ENCODE measurements at places on chromosomes 11 and 22. TPM values are rescaled to one million over a fixed set of nuclear protein-coding genes. Genes with fewer than 3 reads are reported as not detected.

TPP1 gene
- total RNA-seq: 159 TPM

DNA sequence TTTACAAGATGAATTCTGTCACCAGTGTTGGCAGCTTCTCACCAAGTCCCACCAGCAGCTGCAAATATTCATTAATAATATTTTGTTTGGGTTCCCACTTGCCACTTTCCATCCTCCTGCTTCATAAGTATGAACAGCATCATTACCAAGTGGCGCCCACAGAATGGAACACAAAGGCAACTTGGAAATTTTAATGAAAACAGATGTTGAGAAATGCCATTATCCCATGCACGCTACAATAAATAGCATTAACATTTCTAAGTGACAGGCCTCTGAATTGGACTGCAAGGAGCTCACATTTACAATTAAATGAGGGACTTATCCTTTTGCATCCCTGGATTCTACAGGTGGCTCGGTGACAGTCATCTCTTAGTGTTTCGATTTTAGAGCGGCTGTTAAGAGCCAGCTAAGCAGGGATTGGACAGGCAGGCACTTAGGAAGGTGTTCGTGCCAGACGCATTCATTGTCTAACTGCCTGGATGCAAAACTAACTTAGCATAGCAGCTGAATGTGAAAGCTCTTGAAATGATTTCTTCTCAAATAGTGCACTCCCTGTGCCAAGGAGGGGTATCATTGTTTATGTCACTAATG, 170.3 kb downstream of the KIRREL3 start:
- H3K4me1 ChIP-seq: no peaks in the 10 kb centered on the region
- H3K27me3 ChIP-seq: no peaks in the 10 kb centered on the region
- no peak for DNase-seq
- H3K36me3 ChIP-seq: no peaks in the 10 kb centered on the region

DNA sequence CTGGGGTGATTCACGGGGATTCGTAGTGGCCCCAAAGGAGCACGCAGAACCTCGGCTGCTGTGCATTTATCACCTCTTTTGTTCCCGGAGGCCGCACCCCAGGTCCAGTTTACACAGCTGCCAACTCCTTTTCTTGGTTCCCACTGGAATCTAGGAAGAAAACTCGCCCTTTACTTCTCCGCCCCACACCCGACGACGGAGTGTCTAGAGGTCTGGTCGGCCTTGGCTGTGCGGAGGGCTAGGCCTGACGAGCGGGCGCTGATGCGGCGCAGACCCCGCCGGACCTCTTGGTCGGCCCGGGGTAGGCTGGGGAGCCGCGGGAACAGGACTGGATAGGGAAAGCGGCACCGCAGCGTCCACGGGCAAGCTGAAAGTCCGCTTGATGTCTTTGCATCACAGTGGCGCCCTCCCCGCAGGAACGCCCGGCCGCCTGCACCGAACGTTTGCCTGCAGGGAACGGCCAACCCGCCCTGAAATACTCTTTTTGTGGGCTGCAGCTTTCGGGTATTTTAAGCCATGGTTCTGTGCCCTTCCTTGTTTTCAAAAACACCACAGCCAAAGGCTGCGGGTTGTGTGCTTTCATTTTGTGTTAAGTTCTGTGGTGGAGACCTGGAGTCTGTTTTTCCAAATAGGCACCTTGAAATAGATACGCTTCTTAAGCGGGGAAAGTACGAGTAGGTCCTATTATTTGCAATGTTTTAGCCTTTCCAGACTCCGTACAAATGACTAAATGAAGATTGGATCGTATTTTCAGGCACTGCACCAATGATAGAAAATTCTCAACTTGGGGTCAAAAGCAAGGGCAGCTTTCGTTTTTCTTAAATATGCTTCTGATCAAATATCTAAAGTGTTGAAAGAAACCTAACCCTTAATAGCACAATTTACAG, 829 bp upstream of the ZBED5 start:
- peak overlapping the region; percentile 89 for H3K27ac ChIP-seq
- H3K27me3 ChIP-seq: no peaks in the 10 kb centered on the region
- H3K4me3 ChIP-seq: peak overlapping the region; percentile 78
- peaks cover 5% of the 10 kb centered on the region for H3K36me3 ChIP-seq

DNA sequence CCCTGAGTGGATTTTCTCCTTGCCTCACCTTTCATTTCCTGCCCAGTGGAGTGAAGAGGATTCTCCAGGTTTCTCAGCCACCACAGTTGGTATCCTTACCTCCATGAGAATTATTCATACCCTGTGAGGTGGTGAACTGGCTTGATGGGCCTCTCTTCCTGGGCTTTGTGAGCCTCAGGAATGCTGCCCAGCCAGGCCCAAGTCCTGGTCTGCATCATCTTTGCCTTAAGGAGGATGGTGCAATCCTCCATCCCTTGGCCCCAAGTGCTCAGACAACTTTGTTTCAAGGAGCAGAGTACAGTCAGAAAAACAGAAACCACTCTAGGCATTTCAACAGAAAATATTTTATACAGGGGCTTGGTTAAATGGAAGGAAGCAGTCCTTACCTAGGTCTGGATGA, 114.2 kb upstream of the CADM1 start:
- no peaks in the 10 kb centered on the region for H3K27me3 ChIP-seq
- H3K4me1 ChIP-seq: no peaks in the 10 kb centered on the region
- H3K4me3 ChIP-seq: no peak overlapping the region
- no peaks in the 10 kb centered on the region for H3K36me3 ChIP-seq
- no peak overlapping the region for H3K27ac ChIP-seq

GRCh38 chr11:126742582-126742981, 258.0 kb downstream of the KIRREL3 start:
- H3K4me1 ChIP-seq: no peaks in the 10 kb centered on the region
- H3K36me3 ChIP-seq: no peaks in the 10 kb centered on the region
- H3K4me3 ChIP-seq: no peak overlapping the region
- no peaks in the 10 kb centered on the region for H3K27me3 ChIP-seq

OR56A1 gene
- not detected for total RNA-seq

DNA sequence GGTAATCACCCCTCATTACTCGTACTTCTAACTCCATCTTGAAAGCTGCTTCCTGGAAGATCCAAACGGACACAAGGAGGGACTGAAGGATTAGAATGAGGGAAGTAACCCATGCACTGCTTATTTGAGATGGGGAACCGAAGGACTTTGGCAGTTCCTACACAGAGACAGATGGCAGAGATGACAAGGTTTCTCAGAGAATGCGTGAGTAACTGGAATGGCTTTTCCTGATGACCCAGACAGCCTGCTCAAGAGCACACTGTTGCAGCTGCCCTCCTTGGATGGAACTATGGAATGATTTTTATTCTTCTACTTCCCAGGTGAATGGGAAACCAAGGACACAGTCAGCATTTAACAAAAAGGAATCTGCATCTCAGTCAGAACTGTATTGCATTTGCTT, 7.3 kb downstream of the KCNJ11 start:
- no peak overlapping the region for H3K27ac ChIP-seq
- no peak overlapping the region for H3K4me3 ChIP-seq
- no peaks in the 10 kb centered on the region for H3K36me3 ChIP-seq
- DNase-seq: no peak

MMP3 gene
- total RNA-seq: not detected

DNA sequence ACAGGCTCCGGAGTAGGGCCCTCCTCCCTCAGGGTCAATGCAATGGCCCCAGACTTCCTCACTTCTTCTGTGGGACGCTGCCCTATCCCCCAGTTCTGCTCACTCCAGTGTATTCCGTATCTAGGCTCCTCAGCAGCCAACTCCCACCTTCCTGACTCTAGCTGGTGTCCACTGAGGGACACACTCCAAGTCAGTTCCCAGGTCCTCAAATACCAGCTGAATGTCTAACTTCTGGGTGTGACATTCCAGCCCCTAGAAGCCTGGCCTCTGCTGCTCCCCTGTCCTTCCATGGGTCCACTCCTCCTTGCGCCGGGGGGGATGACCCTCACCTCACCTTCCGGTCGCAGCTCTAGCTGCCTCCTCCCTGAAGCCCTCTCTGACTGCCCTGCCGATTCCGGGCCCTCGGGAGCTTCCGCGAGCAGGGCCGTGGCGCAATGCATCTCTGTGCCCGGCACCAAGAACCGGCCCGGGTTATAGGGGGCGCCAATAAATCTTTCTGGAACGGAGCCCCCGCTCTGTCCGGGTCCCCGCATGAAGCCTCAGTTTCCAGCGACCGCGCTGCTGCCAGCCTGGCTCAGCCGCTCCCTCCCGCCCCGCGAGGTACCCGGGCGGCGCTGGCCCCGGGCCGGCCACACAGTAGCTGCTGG, 15.4 kb downstream of the BAD start:
- H3K4me1 ChIP-seq: peaks cover 28% of the 10 kb centered on the region
- no peaks in the 10 kb centered on the region for H3K36me3 ChIP-seq
- peak overlapping the region; percentile 92 for H3K4me3 ChIP-seq

GRCh38 chr22:27993774-27994350, 74.8 kb upstream of the PITPNB start:
- H3K27ac ChIP-seq: no peak overlapping the region
- peak; percentile 34 for DNase-seq

DNA sequence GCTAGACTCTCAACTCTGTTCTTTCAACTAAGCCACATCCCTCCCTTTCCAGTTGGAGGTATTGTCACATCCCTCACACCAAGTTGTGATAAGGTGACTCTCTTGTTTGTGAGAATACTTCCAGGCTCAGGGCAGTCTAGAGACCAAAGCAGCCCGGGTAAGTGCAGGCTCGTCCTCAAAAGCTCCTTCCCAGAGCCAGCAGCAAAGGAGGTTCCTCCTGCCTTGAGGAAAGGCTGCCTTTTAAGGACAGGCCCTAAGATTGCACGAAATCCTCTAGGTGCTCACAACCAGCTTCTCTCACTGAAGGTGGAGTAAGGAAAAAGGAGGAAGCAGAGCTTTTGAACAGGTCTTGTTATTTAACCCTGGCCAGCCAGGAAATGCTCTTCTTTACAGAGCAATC, 53.4 kb downstream of the SMCO4 start:
- H3K4me3 ChIP-seq: no peak overlapping the region
- H3K27me3 ChIP-seq: no peaks in the 10 kb centered on the region
- peaks cover 84% of the 10 kb centered on the region for H3K4me1 ChIP-seq
- no peak overlapping the region for H3K27ac ChIP-seq
- no peaks in the 10 kb centered on the region for H3K36me3 ChIP-seq
- no peak for DNase-seq

DNA sequence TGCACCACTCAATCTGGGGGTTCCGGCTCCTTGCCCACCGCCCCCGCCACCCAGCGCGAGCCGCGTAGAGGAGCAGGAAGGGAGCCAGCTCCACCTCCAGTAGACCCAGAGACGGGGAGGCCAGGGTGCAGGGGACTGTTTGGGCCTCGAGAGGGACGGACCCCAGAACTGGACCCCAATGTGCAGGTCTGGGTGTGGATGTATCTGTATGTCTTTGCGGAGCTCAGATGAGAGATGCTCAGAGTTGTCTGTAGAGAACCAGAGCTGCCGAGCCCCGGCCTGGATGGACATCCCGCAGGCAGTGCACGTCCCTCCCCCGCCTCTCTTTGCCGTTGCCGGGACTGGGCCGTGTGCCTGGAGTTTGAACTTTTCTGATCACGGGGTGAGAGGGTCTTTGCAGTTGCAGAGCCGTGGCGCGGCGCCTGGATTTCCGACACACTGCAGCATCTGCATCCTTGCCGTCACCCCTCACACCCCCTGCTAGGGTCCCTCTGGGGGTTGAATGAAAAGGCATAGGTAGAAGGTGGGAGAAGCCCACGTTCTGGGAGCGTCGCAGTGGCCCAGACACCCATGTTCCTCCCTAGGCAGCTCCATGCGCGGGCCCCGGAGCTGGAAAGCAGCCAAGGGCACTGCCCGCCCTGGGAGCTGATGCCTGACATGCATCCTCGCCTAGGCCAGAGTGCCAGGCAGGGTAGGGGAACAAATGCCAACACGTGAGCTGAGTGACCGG, 105.2 kb downstream of the KCNQ1 start:
- no peak overlapping the region for H3K27ac ChIP-seq
- no peak overlapping the region for H3K4me3 ChIP-seq
- H3K27me3 ChIP-seq: no peaks in the 10 kb centered on the region
- DNase-seq: peak; percentile 55
- no peaks in the 10 kb centered on the region for H3K4me1 ChIP-seq
- no peaks in the 10 kb centered on the region for H3K36me3 ChIP-seq

YPEL1 gene
- total RNA-seq: 5.8 TPM

DNA sequence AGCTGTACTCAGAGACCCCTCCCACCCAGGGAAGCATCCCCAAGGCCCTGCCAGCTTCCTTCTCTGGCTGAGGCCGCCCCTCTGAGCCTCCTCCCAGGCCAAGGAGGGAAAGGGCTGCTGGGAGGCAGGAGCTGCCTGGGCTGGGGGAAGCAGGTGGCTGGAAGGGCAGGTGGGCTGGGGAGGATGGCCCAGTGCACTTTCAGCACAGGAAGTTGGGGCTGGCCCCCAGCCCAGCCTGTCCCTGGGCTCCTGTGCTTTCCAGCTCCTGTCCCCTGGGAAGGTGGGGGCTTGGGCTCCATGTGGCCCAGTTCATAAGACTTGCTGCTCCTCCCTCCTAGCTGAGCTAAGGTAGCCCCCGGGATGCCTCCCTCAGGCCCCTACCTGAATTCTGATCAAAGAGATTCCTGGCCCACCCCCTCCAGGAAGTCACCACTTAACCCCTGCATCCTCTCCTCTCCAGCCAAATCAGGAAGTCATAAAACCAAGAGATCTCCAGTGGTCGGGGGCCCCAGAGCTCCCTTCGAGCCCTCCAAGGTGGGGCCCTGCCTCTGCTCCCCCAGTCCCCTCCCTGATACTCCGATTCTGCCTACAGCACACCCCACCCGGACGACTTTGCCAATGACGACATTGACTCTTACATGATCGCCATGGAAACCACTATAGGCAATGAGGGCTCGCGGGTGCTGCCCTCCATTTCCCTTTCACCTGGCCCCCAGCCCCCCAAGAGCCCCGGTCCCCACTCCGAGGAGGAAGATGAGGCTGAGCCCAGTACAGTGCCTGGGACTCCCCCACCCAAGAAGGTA, 4.9 kb downstream of the PPP1CA start:
- no peak for DNase-seq
- H3K4me1 ChIP-seq: peaks cover 10% of the 10 kb centered on the region
- no peaks in the 10 kb centered on the region for H3K27me3 ChIP-seq
- H3K27ac ChIP-seq: no peak overlapping the region

MARK2 gene
- 11.1 TPM for total RNA-seq

GRCh38 chr11:71940561-71941219, 11.8 kb downstream of the RNF121 start:
- DNase-seq: no peak
- H3K4me1 ChIP-seq: peaks cover 23% of the 10 kb centered on the region
- H3K27me3 ChIP-seq: no peaks in the 10 kb centered on the region
- no peak overlapping the region for H3K4me3 ChIP-seq

BAIAP2L2 gene
- total RNA-seq: 0.79 TPM

UCP3 gene
- total RNA-seq: 1.5 TPM

DNA sequence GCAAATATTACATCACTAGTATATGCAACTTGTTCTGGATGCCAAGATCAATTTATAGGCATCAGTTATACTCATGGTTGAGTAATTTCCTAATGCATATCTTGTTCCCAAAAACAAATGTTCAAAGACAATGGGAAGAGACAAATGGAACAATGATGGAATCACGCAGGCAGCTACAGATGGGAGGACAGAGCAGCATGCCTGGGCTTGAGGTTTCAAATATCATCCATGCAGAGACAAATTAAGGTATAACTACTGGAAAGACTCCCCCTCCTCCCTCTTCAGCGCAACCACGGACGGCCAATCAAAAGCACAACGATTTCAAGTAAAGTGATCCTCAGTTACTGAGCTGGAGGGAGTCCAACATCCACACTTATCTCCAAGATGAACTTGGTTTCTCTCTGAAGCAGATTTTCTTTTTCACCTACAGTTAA, 106.8 kb downstream of the CCDC83 start:
- no peaks in the 10 kb centered on the region for H3K4me1 ChIP-seq
- no peak overlapping the region for H3K27ac ChIP-seq
- H3K36me3 ChIP-seq: peaks cover 3% of the 10 kb centered on the region
- no peak overlapping the region for H3K4me3 ChIP-seq
- no peak for DNase-seq
